Activated T-cell treated with anti-CD3 and anti-CD28 coated beads for 48 hours (primary cell): ENCODE measurements at places on chromosomes 7 and 10.

GRCh38 chr7:82114237-82114636, 329.3 kb downstream of the CACNA2D1 start:
- DNase-seq: no peak

DNA sequence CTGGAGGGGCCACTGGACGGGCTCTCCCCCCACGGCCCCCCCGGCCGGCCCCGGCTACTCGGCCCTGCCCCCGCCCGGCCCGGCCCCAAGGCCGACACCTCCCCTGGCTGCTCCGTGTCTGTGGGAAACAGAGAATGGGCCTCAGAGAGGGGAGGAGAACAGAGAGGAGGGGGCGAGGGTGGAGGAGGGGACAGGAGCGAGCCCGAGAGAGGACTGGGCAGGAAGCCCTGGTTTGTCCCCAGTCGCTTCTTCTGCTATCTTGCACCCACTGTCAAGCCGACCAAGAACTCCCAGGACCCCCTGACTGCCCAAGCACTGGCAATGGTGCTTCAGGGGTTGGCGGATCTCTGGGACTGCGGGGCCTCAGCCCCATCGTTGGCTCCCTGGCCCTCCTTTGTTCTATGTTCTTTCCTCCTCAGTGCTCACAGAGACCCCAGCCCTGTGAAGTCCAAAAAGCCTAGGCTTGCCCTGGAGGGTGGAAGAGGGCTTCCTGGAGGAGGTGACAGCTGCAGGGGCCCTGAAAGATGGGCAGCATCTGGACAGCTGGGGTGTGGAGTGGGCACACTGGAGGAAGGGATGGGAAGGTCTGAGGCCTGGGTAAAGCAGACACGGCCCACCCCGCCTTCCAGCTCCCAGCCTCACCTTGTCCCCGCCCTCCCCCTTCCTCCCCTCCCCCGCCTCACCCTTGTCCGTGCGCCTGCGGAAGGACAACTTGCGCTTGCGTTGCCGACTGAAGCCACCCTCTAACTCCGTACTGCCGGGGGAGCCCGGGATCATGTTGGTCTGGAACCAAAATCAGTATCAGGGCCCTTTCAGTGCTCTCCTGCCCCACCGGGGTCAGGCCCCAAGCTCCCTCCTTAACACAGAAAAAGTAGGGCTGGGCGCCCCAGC, 30.1 kb downstream of the KCNH2 start:
- no peak for DNase-seq

GRCh38 chr10:133211959-133212852, 17.8 kb upstream of the UTF1 start:
- no peak for DNase-seq

DNA sequence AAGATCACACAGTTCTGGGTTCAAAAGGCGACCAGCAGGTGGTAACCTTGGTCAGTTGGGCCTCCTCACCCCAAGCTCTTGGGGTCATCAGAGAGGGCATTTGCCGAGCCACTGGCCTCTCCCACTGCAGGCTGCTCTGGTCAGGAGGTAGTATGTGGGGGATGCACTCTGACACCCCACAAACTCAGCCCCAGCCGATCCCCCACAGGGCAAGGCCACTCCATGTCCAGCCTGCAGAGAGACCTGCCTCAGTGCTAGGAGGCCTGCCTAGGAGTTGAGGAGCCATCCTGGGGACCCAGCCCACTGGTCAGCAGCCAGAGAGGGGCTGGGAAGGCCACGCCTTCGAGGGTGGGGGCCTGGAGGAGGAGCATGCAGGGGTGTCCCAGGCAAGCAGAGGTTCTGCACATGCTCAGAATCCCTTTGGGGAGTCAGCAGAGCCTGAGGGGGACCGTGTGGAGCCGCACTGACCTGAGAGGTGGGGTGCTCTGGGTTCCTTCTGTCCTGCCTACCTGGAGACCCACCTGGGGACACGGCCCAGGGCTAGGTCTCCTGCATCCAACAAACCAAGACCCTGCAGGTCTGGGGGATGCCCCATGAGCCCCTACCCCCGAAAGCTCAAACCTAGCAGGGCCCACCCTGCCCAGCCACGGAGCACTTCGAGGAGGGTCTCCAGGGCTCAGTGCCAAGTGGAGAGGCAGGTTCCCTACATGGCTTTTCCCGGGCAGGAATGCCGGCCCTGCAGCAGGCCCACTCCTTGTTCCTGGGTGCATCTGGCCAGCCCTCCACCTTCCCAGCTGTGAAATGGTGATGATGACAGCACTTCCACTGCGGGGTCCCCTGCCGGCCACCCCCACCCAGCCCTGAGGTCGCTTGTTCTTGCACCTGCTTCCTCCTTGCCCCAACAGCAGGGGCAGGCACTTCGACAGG, 58.5 kb downstream of the RASGEF1A start:
- no peak for DNase-seq

GRCh38 chr10:118315629-118316028, 26.5 kb downstream of the FAM204A start:
- no peak for DNase-seq

- DNase-seq: no peak
Observed at GRCh38 chr10:61633665-61634064, 29.1 kb upstream of the CABCOCO1 start.

GRCh38 chr7:18610331-18610948, 114.9 kb downstream of the HDAC9 start:
- no peak for DNase-seq

- no peak for DNase-seq
Observed at GRCh38 chr10:131722121-131722520, 178.7 kb upstream of the PPP2R2D start.

DNA sequence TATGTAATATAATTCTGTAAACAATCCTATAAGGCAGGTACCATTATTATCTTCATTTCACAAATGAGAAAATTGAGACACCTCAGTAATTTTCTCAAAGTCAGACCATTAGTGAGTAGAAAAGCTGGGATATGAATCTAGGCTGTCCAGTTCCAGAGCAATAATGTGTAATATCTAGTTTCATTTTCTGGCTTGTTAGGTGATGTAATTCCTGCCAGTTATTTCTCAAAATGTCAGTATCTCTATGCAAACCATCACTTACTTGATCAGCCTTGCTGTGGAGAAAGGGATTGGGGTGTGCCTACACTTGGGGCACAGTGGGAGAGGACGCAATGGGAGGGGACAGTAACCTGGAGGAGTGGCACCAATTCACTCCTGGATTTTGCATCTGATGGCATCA, 157.5 kb downstream of the LYZL1 start:
- DNase-seq: no peak

- no peak for DNase-seq
Observed at GRCh38 chr7:27172823-27173510, 1.2 kb downstream of the HOXA10 start.

- DNase-seq: no peak
Observed at GRCh38 chr7:67341153-67341768, 344.6 kb downstream of the TYW1 start.

GRCh38 chr7:47493976-47494911, 87.7 kb downstream of the TNS3 start:
- DNase-seq: no peak

- no peak for DNase-seq
Observed at GRCh38 chr7:107563081-107563774, 492 bp downstream of the COG5 start.

- no peak for DNase-seq
Observed at GRCh38 chr7:66571568-66571967, 57.1 kb upstream of the KCTD7 start.

DNA sequence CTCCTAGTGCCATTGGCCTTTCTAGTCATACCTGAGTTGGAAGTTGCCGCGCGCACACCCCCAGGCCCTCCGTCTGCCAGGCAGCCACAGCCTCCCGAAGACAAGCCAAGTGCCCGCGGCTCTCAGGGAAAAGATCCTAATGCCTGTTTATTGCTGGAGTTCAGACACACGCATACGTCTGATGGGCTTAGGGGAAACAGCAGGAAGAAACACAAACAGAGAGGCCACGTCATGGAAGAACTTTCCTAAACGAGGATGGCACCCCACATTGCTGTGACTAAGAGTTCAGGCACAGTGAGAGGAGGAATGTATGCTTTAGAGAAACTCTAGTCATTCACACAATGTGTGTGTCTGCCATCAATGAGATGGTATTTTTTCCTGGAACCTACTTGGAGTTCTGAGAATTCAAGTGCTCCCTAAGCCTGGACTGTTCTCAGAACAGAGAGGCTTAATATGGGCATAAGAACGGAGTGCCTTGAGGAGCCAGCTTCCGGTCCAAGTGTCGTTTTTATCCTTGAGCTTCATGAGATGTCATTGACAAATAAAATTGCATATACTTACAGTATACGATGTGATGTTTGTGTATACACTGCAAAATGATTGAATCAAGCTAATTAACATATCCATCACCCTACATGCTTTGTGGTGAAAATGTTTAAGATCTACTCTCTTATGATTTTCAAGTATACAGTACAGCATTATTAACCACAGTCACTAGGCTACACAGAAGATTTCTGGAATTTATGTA, 11.6 kb upstream of the RBP3 start:
- DNase-seq: no peak

GRCh38 chr7:144038887-144039286, 9.9 kb upstream of the OR2A5 start:
- DNase-seq: no peak

- peak; percentile 47 for DNase-seq
Observed at GRCh38 chr7:44981035-44981706, 2.4 kb upstream of the MYO1G start.

- no peak for DNase-seq
Observed at GRCh38 chr7:34281260-34281659, 375.9 kb downstream of the BMPER start.

GRCh38 chr10:71840177-71840957, 10.7 kb downstream of the PSAP start:
- DNase-seq: no peak

DNA sequence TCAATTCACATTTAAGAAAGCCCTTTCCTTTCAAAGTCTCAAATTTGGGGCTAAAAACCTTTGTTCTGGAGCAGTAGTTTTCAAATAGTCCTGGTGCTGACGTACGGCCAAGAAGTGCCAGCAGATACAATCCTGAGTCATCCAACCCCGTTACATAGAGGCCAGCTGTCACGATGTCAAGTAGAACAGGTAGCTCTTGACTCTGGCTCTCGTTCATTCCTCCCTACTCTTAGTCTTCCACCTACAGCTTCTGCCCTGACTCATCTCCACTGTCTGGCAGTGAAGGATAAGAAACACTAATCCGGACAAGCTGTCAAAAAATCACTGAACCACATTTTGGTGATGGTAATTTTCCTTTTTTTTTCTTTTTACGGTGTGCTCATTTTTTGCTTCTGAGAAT, 132.4 kb upstream of the PTN start:
- no peak for DNase-seq

DNA sequence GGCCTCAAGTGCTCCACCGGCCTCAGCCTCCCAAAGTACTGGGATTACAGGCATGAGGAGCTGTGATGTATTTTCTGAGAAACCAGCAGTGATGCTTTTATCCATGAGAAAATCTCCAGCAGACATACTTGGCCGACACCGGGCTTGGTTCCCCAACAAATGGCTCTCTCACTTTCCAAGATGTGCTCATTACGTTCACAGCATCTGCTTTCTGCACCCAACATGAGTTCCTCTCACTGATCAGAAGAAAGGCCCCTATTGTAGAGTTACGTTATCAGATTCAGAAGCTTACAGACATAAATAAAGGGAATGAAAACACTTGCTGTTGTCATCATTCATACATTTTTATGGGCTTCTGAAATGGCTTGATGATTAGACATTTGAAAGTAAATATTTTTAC, 95.0 kb downstream of the CALD1 start:
- no peak for DNase-seq
